Activated naive CD8-positive, alpha-beta T cell treated with anti-CD3 and anti-CD28 coated beads for 36 hours (primary cell): ENCODE measurements at places on chromosomes 4 and X.

DNA sequence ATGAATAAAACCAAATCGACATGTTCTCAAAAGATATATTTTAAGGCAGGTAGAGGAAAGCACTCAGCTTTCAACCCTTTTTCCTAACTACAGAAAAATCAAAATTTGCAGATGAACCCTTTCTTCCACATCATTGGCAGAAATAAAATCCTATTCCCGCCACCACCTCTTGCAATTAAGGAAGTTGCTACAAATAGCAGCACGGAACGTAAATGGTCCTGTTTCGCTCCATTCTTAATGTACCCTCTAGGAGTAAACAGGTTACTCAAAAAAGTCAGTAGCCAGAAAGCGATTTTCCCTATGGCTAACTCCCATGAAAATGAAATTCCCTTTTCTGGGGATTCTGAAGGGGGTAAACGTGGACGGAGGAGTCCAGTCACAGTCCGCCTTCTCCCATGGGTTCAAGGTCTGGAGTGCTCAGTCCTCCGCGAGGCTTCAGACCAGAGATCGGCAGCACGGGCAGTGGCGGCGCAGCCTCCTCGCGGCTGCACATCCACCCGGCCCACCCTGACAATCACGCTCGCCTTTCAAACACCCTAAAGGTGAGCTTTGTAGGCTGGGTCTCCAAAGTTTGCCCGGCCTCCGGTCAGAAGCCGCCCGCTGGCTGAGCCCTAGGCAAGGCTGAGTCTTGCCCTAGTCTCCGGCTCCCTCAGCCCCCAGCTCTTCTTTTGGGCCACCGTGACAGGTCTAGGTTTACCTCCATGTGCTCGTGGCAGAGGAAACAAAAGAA is 1.8 kb downstream of the ATP11C start:
- peak; percentile 20 for DNase-seq

DNA sequence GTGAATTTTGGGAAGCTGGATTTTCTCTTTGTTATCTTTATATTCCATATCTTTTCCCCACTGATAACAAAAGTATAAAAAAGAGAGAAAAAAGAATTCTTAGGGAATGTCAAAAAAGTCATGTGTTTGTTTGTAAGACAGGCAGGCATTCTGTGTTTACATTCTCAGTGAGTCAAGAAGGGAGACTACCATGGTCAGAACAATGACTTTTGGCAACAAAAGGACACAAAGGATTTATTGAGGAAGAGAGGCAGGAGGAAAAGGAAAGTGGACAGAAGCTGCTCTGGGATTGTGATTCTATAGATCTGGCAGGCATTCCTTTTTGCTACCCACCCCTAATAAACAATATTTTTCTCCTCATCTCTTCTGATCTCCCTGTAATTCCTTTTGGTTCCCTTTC is 5.9 kb upstream of the ANK2 start:
- DNase-seq: no peak

GRCh38 chr4:128810871-128811570 is 1.5 kb downstream of the JADE1 start:
- DNase-seq: peak; percentile 85

DNA sequence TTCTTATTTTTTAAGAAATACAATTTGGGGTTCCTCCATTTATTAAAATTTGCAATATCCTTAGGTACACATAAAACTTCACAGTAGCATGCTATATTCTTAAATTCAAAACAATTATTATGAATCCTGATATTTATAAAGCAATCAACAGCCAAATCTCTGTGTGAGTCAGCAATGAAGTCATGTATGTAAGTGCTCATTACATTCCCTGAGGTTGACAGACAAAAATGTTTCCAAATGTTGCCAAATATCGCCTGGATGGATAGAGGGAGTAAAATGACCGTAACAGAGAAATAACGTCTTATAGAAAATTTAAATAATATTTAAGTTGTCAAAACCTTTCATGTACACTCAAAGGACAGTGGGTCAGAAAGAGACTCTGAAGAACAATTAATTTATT is 220.0 kb downstream of the PCDH18 start:
- no peak for DNase-seq

DNA sequence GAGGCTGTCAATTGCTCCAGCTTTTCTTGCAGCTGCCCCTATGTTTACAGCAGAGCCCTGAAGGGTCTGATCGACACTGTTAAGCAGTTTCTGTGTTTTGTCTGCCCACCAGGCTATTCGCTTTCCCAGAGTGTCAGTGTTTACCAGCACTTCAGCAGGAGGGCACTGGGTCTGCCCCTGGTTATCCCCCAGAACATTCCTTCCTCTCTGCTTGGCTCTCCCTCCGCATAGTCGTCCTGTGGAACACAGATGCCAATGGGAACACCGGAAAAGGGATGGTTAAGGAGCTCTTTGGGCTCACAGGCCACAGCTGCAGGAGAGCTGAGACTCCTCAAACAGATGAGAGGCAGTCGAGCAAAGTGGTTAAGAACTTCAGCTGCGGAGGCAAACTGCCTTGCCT is 71.3 kb upstream of the FBXW7 start:
- no peak for DNase-seq
